ENCODE measurements at places on chromosomes 4 and X.

- no peak for DNase-seq
Measured at GRCh38 chr4:158588285-158588684, 66.6 kb downstream of the RXFP1 start.

- DNase-seq, result no peak
Measured at GRCh38 chrX:130418066-130418465, 16.3 kb downstream of the RBMX2 start.

- no peak for DNase-seq
Measured at GRCh38 chrX:118174516-118175098, 58.0 kb upstream of the KLHL13 start.

DNA sequence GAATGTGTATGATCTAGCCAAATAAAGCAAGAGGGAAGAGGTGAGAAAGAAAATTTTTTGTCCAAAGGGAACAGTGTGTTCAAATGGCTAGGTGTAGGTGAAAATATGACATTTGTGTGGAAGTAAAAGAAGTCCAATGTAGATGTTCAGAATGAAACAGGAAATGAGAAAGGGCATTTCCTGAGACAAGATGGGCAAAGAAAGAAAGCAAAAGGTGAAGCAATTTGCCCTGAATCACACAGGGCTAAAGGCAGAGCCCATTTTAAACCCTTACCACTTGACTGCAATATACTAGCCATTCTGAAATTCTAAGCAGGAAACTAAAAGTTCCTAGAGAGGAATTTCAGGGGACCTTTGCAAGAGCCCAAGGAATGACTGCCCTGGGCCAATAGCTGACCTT is 36.0 kb downstream of the CLOCK start:
- DNase-seq, result no peak

GRCh38 chr4:87465739-87466366 is 43.5 kb downstream of the NUDT9 start:
- DNase-seq, result no peak

DNA sequence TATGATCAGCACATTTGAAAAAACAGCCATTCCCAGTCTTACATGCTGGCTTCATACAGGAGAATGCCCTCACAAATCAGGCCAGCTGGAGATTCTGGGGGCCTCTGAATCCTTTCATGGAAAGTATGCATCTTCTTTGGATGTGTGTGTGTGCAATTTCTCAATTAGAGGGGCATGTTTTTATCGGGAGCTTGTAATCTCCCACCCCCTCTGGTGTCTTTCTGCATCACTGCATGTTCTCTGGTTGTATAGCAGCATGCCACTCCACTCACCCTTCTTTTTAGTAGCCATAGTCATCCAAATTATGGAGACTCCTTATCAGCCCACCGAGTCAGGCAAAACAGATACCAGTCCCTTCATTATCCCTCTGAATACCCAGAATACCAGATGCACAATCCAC is 282.2 kb upstream of the SLIT2 start:
- DNase-seq, result no peak

GRCh38 chrX:118259213-118259612 is 86.7 kb upstream of the WDR44 start:
- no peak for DNase-seq
